ENCODE measurements at places on chromosomes 11 and 22.

GRCh38 chr11:132126973-132127899 is 756.8 kb downstream of the NTM start:
- DNase-seq: peak; percentile 85

DNA sequence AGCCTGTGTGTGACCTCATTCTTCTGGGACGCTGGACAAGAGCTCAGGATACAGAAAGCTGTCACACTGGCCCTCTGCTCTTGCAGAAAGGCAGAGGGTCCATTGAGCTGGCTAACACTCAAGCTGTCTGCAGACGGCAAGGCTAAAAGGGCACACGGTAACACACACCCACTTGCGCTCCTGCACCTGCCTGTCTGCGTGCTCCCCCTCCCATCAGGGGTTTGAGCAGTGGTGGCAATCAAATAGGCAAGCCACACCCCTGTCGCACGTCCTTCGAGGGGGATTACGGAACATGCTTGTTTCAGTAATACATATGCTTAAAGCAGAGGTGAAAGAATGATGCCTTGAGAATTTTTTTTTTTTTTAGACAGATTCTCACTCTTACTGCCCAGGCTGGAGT is 7.1 kb upstream of the QSER1 start:
- no peak for DNase-seq

DNA sequence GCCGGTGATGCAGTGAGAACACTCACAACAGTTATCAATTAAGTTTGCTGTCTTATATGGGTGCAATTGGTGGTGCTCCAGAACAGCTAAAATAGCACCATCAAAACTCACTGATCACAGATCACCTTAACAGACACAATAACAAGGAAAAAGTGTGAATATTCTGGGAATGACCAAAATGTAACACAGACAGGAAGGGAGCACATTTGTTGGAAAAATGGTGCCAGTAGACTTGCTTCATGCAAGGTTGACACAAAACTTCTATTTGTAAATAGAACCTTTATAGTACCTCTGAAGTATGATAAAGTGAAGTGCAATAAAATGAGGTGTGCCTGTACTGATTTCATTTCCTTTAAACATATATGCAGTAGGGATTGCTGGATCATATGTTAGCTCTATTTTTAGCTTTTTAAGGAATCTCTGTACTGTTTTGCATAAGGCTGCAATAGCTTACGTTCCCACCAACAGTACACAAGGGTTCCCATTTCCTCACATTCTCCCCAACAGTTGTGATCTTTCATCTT is 56.7 kb upstream of the GLYATL1B start:
- DNase-seq: no peak

GRCh38 chr11:78254268-78254667 is 65.5 kb downstream of the USP35 start:
- DNase-seq: no peak

DNA sequence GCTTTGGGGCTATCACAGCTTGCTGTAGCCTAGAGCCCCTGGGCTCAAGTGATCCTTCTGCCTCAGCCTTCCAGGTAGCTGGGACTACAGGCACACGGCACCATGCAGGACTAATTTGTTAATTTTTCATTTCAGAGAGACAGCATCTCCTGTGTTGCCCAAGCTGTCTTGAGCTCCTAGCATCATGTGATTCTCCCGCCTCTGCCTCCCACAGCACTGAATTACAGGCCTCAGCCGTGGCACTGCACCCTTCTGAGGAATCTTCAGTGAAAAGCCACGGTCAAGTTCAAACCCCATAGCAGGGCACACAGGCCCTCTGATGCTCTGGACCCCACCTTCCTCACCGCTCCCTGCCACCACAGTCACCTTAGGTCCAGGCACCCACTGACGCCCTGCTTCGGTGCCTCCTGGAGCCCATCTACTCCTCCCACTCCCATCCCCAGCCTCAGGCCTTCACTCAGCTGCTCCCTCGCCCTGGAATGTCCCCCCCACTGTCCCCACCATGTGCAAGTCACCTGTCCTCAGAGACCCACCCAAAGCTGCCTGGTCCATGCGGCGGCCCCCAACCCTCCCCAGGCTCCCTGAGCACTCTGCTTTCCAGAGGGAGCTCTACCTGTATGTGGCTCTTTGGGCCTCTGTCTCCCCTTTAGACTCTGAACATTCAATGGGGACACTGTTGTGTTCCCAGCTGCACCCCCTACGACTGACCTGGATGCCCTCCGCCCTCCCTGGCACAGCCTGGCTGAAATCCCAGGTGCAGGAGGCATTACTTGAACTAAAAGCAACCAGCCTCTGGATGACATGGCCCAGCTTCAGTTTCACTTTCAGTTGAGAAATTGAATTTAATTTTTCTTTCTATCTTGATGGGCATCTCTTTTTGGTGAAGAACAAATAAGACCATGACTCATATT is 1.6 kb downstream of the APOL2 start:
- no peak for DNase-seq

GRCh38 chr11:95187723-95188122 is 43.3 kb downstream of the SESN3 start:
- no peak for DNase-seq

- no peak for DNase-seq
These were observed 42.5 kb downstream of the CABIN1 start for GRCh38 chr22:24053481-24054226.

GRCh38 chr11:34707462-34707840 is 86.6 kb downstream of the EHF start:
- DNase-seq: no peak

GRCh38 chr11:2772544-2773031 is 72.8 kb upstream of the KCNQ1OT1 start:
- no peak for DNase-seq

DNA sequence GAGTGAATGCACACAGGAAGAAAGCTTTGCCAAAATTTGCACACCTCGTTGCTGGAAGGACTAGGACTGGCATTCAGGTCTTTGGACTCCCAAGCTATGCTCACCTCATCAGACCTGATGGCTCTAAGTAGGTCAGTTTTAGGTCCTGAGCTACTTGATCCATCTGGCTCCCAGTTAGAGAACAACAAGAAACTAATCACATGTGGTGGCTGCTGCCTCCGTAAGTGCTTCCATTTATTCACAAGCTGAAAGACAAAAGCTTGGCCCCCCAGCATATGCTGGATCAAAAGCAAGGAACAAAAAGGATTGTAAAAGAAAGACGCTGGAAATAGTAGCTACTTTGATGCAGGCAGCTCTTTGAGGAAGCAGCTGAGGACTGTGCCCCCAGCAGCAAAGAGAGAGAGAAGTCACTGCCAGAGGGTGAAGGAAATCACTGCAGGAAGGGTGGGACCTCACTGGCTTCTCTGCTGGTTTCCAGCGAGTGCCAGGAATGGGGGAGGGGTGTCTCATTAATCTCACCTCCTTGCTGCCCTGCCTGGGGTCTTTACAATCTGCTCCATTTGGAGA is 268.9 kb downstream of the KIRREL3 start:
- no peak for DNase-seq

- DNase-seq: no peak
These were observed 30.5 kb downstream of the DIXDC1 start for GRCh38 chr11:111967649-111968048.

DNA sequence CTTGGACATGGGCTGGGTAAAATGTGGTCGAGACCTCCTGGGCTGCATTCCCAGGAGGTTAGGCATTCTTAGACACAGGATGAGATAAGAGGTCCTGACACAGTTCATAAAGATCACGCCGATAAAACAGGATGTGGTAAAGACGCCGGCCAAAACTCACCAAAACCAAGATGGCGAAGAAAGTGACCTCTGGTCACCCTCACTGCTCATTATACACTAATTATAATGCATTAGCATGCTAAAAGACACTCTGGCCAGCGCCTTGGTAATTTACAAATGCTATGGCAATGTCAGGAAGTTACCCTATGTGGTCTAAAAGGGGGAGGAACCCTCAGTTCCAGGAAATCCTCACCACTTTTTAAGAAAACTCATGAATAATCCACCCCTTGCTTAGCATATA is 983.3 kb downstream of the OPCML start:
- DNase-seq: no peak

GRCh38 chr11:15629690-15630321 is 515.1 kb downstream of the INSC start:
- no peak for DNase-seq

GRCh38 chr11:122307476-122308035 is 191.5 kb upstream of the BLID start:
- DNase-seq: no peak

- peak; percentile 75 for DNase-seq
These were observed 8.8 kb upstream of the DNAL4 start for GRCh38 chr22:38802671-38803121.

DNA sequence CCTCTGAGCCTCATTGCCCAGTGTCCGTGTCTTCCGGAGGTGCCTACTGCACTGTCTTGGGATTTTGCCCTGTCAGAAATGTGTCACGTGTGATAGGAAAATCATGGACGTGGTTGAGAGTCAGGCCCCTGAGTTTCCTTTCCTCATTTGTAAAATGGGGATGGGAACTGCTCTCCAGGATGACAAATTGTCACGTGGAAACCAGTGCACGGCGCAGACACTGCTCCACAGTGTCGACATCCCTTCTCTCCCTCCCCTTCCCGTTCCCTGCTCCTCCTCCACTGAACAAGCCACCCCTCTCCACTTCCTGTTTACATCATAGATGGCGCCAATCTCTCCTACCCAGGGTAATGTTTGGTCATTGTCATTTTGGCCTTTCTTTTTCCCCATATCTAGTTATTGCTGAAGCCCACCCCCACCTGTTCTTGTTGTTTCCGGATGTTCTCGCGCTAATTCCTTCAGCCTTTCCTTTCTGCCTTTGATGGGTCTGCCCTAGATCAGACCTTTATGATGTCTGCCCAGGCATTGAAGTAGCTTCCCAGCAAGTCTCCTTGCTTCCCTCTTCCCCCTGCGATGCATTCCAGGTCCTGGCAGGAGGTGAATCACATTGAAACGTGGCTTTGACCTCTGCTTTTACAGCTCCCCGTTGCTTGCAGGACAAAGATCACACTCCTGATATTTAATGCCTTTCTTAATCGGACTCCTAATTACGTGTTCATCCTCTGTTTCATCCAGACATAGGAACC is 91.8 kb downstream of the TBC1D22A start:
- no peak for DNase-seq

- DNase-seq: peak; percentile 82
These were observed 22.8 kb upstream of the PICK1 start for GRCh38 chr22:38034278-38034882.

GRCh38 chr11:86435711-86436110 is 61.0 kb downstream of the CCDC81 start:
- no peak for DNase-seq

DNA sequence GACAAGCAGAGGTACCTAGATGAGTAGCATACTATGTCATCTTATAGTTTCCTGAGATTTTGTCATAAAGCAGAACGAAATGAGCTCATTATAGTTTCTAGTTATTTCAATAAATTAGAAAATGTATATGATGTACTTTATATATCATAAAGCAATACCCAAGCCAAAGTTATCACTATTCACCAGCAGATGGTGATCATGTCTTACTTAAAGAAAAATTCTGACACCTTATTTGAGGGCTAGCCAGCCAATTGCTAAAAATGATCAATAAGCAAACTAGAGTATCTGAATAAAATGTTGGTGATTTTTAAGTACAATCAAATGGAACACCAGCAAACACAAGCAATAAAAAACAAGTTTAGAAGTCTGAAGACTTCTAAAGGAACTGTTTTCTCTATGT is 44.1 kb downstream of the RSF1 start:
- no peak for DNase-seq

DNA sequence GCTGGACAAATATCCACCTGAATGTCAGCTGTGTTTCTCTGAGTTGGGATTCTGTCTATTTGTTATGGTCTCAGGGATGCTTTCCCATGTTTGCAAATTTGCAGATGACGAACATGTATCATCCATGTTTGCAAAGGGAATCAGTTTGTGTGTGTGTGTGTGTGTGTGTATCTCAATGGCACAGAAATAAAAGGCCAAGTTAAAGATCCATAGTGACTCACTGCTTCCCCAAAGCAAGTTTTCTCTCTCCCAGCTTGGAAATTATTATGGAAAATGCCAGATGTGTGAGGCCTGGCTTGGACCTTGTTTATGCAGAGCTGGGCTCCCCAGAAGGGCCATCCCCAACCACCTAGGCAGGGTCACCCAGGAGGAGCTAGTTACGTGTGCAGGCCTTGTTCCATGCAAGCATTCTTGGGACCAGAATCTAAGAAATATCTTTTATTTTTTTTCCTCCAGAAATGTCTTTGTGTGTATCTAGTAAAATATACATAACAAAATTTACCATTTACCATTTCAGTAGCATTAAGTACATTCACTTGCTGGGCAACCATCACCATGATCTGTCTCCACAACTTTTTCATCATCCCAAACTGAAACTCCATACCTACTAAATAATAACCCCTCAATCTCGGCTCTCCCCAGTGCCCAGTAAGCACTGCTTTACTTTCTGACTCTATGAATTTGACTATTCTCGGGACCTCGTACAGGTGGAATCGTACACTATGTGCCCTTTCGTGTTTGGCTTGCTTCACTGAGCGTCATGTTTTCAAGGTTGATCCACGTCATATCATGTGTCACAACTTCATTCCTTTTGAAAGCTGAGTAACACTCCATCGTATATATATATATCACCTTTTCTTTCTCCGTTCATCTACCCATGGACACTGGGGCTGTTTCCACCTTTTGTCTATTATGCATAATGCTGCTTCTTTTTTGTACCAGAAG is 56.6 kb upstream of the WNT7B start:
- DNase-seq: no peak

GRCh38 chr11:1470681-1471611 is 15.6 kb downstream of the MOB2 start:
- DNase-seq: no peak

- no peak for DNase-seq
These were observed 272.5 kb downstream of the NTM start for GRCh38 chr11:131642756-131643531.

GRCh38 chr22:32911503-32911902 is 110.0 kb downstream of the TIMP3 start:
- DNase-seq: no peak

- DNase-seq: no peak
These were observed 16.9 kb downstream of the FXYD6 start for GRCh38 chr11:117859488-117860112.

DNA sequence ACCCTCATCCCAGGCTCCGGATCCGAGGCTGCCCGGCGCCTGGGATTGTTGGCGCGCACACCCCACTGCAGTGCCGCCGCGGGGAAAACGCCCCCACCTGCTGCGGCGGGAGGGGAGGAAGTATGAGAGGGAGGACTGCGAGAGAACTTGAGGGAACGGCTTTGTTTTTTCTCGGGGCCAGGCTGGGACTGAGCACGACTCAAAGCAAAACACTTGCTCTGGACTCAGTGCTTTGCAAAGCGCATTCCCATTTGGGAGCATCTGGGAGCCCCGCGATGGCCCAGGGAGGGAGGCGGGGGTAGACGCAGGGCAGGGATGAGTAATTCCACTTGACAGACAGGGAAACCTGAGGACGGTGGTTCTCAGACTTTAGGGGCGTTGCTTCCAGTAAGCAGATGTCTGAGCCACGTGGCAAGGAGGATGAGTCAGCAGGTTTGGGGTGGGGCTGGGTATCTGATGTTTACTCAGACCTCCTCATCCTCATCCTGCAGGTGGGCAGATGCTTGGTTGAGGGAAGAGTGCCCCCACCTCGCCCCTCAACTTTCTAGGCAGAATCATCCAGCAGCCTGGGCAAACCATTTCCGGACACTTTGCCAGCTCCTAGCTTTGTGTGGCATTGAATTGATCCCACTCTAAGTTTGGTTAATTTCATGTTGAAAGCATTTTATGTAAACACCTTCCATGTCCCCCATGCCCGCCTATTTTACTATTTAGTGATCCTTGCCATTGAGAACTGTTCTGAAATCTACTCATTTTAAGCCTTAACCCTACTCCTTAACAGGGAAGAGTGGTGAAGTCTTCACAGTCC is 1.5 kb downstream of the MIAT start:
- peak; percentile 96 for DNase-seq

All from HFF-Myc (cell line).